ENCODE measurements at places on chromosomes 5 and 9. TPM values are rescaled to one million over a fixed set of nuclear protein-coding genes. Genes with fewer than 3 reads are reported as not detected.

Gene ZCCHC10
- total RNA-seq = 20.1 TPM

Gene POC5
- 35.0 TPM for total RNA-seq

Gene FAM81B
- not detected for total RNA-seq

Gene INSL4
- not detected for total RNA-seq

Gene ORM2
- not detected for total RNA-seq

Gene OR1Q1
- total RNA-seq = not detected

Gene SPINK13
- not detected for total RNA-seq

Gene GAPVD1
- total RNA-seq = 22.2 TPM

Gene FAM221B
- not detected for total RNA-seq

Gene C5orf46
- 0.36 TPM for total RNA-seq

Gene IL13
- total RNA-seq = not detected

Gene ADAMTS12
- 31.7 TPM for total RNA-seq

Gene ZCCHC7
- 14.7 TPM for total RNA-seq

Gene RRAGA
- total RNA-seq = 60.0 TPM

Gene OR1J2
- not detected for total RNA-seq

Gene ADAMTS13
- not detected for total RNA-seq

Gene CKMT2
- total RNA-seq = not detected

Gene STPG3
- not detected for total RNA-seq

Gene SPINK7
- not detected for total RNA-seq

Gene FOXD4L6
- not detected for total RNA-seq

Gene CDC20B
- total RNA-seq = not detected

Gene MPDZ
- total RNA-seq = 13.7 TPM

Measured in RPMI7951 (cell line).